ENCODE measurements at places on chromosomes 1 and 21.

DNA sequence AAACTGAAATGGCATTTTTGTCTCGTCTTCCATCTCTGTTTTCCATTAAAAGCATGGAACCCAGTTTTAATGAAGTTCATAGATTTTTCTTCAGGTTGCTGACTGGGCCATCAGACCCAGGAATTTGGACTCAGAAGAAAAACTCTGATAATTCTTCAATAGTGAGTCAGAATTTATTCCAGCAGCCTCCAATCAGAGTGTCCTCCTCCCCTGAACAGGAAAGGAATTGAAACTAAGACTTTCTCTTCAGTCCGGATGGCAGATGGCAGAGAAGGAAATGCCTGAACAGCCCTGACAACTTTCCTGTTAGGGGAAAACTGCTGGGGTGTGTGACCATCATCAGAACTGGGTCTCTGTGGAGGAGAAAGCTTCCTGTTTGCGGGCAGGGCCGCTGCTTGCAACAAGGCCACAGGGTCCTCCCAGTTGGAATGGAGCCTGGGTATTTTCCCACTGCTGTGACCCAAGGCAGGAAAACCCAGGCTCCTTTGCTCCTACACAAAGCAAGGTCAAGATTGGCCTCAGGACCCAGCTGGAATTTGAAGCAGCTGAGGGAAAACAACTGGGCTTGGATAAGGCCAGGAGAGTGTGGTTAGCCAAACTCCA, 20.7 kb downstream of the CD34 start:
- DNase-seq: no peak

- DNase-seq: no peak
Measured at GRCh38 chr1:97210307-97210706, 488.7 kb downstream of the PTBP2 start.

GRCh38 chr1:34825455-34826091, 32.8 kb downstream of the GJA4 start:
- DNase-seq: no peak

- DNase-seq: no peak
Measured at GRCh38 chr1:173112129-173112528, 61.4 kb upstream of the TNFSF18 start.

- DNase-seq: no peak
Measured at GRCh38 chr1:9904596-9904995, 5.5 kb downstream of the CTNNBIP1 start.

DNA sequence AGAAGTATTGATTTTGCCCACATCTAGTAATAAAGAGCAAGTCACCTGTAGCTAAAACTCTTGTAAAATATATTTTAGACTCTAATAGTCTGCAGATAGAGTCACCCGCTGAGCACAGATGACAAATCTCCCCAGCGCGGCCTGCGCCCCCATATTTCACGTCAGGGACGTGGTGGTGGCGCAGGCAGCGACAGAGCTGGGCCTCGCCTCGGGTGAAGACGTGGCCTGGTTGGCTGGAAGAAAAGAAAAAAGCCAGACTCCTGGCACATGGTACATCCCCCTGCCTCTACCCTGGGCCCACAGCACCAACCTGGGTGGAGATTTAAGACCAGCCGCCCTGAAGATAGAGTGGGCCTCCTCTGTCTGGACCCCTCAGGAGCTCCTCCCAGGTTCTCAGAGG, 6.0 kb upstream of the DMBX1 start:
- no peak for DNase-seq
